ENCODE measurements at places on chromosomes 13 and 19.

DNA sequence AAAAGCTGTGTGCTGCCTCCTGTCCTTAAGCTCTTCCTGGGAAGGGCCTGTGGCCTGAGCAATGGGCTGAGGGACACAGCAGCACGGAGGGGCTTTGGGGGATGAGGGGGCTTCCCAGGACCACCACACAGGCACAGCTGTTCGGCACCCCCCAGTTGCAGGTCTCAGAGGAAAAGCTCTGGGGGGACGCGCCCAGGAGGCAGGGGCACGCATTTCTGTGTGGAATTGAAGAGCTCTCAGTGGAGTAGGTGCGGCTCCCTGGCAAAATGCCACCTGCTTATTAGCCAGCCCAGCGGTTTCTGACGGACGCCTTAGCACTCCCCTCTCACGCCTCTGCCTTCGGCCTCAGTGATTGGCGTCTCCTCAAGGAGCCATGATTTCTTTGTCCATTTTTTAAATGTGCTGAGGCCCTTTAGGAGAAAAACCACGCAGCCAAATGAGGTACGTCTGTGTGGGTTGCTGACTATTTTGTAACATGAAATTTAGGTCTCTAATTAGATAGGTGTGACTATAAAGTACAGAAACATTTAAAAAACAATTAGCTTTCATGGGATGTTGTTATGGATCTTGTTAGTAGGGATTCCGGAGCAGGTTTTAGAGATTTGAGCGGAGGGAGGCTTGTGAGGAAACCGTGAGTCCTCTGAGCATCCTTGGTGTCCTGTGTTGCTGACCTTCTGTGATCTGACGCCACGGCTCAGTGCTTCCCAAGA lies 4.0 kb downstream of the MCF2L start:
- peaks cover 22% of the 10 kb centered on the region for H3K4me1 ChIP-seq
- no peak overlapping the region for H3K27ac ChIP-seq
- no peaks in the 10 kb centered on the region for H3K27me3 ChIP-seq
- no peak overlapping the region for H3K4me3 ChIP-seq

- no peaks in the 10 kb centered on the region for H3K27me3 ChIP-seq
- peaks cover 29% of the 10 kb centered on the region for H3K4me1 ChIP-seq
- H3K36me3 ChIP-seq, result no peaks in the 10 kb centered on the region
- H3K27ac ChIP-seq, result no peak overlapping the region
- no peak for DNase-seq
These were observed 406.3 kb downstream of the COG6 start for GRCh38 chr13:40061466-40062450.

DNA sequence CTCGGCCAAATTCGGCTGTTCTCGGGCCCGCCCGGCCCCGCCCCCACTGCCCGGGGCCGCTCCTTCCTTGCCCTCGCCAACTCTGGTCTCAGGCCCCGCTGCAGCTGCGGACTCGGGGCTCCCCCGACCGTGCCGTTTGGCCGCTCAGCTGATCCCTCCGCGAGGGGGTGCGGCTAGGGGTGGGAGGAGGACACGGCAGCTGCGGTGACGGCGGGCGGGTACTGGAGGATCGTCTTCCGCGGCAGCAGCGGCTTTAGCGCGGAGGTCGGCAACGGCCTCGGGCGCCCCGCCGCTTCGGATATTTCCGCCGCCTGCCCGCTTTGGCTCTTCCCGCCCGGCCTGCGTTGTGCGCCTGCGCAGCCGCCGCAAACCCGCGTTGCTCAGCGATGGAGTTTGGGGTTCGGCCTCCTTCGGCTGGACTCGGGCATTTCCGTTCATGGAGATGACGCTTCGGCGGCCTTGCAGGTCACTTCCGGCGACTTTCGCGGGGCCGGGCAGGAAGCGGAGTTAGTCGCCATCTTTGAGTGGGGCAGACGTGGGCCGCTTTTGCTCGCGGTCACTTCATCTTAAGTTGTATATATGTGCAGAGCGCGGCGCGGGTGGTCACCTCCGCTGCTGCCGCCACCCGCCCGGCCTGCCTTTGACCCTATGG lies 338 bp upstream of the UBE2M start:
- peaks cover 63% of the 10 kb centered on the region for H3K36me3 ChIP-seq
- no peaks in the 10 kb centered on the region for H3K27me3 ChIP-seq
- H3K4me3 ChIP-seq, result peak overlapping the region; percentile 99
- peaks cover 49% of the 10 kb centered on the region for H3K4me1 ChIP-seq
- peak; percentile 100 for DNase-seq

GRCh38 chr13:57740719-57741118 lies 109.2 kb downstream of the PCDH17 start:
- no peaks in the 10 kb centered on the region for H3K4me1 ChIP-seq
- H3K4me3 ChIP-seq, result no peak overlapping the region
- H3K36me3 ChIP-seq, result no peaks in the 10 kb centered on the region
- H3K27ac ChIP-seq, result no peak overlapping the region
- no peak for DNase-seq
- H3K27me3 ChIP-seq, result no peaks in the 10 kb centered on the region

GRCh38 chr13:36297366-36298338 lies at the start of gene CCDC169:
Gene CCDC169, minus strand, starts transcription at chr13:36297814. Its CDS starts 95 bp downstream, at chr13:36297719.
- H3K36me3 ChIP-seq, result peaks cover 3% of the 10 kb centered on the region
- H3K4me3 ChIP-seq, result peak within 1 kb of the TSS; percentile 83
- H3K4me1 ChIP-seq, result peaks cover 15% of the 10 kb centered on the region
- peak; percentile 66 for DNase-seq
- peaks cover 48% of the 10 kb centered on the region for H3K27me3 ChIP-seq

- no peaks in the 10 kb centered on the region for H3K27me3 ChIP-seq
- DNase-seq, result peak; percentile 59
- H3K4me1 ChIP-seq, result peaks cover 6% of the 10 kb centered on the region
- no peak overlapping the region for H3K4me3 ChIP-seq
These were observed 780 bp upstream of the GTF2F2 start for GRCh38 chr13:45119469-45119990.

- peak; percentile 75 for DNase-seq
- no peak overlapping the region for H3K27ac ChIP-seq
- peaks cover 6% of the 10 kb centered on the region for H3K4me1 ChIP-seq
These were observed 13.6 kb upstream of the C5AR1 start for GRCh38 chr19:47296036-47296435.

DNA sequence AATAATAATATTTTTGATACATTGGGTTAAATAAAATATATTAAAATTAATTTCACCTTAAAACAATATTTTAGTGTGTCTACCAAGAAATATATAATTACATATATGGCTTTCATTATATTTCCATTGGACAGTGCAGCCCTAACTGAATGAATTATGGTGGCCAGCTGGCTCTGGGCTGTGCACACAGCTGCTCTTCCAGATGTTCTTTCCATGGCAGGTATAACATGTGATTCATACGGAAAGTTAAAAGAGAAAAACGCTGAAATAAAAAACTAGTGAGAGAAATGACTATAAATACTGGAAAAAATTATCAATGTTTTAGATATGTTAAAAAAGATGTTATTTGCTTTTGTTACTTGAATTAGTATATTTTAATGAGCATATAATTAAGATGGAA lies 216.3 kb downstream of the RGCC start:
- peaks cover 12% of the 10 kb centered on the region for H3K36me3 ChIP-seq
- no peaks in the 10 kb centered on the region for H3K27me3 ChIP-seq
- no peaks in the 10 kb centered on the region for H3K4me1 ChIP-seq
- H3K4me3 ChIP-seq, result no peak overlapping the region

- H3K27me3 ChIP-seq, result no peaks in the 10 kb centered on the region
- peaks cover 66% of the 10 kb centered on the region for H3K36me3 ChIP-seq
- H3K4me1 ChIP-seq, result peaks cover 81% of the 10 kb centered on the region
- peak overlapping the region; percentile 87 for H3K27ac ChIP-seq
These were observed 14.9 kb downstream of the LCP1 start for GRCh38 chr13:46166947-46167610.

- H3K36me3 ChIP-seq, result peaks cover 19% of the 10 kb centered on the region
- no peak for DNase-seq
- no peak overlapping the region for H3K4me3 ChIP-seq
- H3K4me1 ChIP-seq, result peaks cover 12% of the 10 kb centered on the region
These were observed 9.5 kb upstream of the MED26 start for GRCh38 chr19:16637535-16637934.

- H3K4me3 ChIP-seq, result no peak overlapping the region
- no peak for DNase-seq
- H3K36me3 ChIP-seq, result no peaks in the 10 kb centered on the region
These were observed 194.7 kb downstream of the ZNF536 start for GRCh38 chr19:30566681-30567420.

- H3K36me3 ChIP-seq, result no peaks in the 10 kb centered on the region
- no peaks in the 10 kb centered on the region for H3K4me1 ChIP-seq
- no peak overlapping the region for H3K27ac ChIP-seq
- H3K27me3 ChIP-seq, result no peaks in the 10 kb centered on the region
These were observed 8.0 kb upstream of the GPC6 start for GRCh38 chr13:93218583-93218982.

- no peak overlapping the region for H3K27ac ChIP-seq
- H3K4me3 ChIP-seq, result no peak overlapping the region
- peaks cover 8% of the 10 kb centered on the region for H3K27me3 ChIP-seq
- DNase-seq, result no peak
- no peaks in the 10 kb centered on the region for H3K36me3 ChIP-seq
These were observed 299.7 kb downstream of the LMO7 start for GRCh38 chr13:75935805-75936204.

DNA sequence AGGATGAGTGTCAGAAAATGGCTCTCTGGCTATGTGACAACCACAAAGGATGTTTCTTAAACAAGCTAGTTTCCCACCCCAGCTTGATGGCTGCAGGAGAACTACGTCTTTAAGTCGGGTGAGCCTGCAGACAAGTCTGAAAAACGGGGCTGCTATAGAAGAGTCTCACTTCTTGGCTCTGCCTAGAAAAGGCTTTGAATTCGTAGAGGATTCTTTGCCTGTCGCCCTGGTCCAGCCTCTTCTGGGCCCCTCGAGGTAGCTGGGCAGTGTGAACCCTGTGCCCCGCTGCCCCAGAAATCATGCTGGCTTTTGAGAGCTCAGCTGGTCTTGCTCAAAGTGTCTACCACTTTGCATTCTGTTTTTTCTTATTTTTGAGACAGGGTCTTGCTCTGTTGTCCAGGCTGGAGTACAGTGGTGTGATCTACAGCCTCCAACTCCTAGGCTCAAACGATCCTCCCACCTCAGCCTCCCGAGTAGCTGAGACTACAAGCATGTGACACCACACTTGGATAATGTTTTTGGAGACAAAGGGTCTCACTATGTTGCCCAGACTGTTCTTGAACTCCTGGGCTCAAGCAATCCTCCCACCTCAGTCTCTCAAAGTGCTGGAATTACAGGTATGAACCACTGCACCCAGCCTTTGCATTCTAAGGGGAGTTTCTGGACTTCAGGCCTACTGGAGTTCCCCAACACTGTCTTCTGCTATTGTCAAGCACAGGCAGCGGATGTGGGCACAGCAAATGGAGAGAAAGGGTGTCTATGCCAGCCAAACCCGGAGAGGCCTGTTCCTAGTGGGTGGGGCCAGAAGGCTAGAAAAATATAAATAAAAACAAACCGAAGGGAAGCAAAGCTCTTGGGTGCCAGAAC lies 6.5 kb downstream of the CEBPA start:
- H3K36me3 ChIP-seq, result no peaks in the 10 kb centered on the region
- no peak overlapping the region for H3K27ac ChIP-seq
- peaks cover 70% of the 10 kb centered on the region for H3K27me3 ChIP-seq
- DNase-seq, result no peak
- no peaks in the 10 kb centered on the region for H3K4me1 ChIP-seq

DNA sequence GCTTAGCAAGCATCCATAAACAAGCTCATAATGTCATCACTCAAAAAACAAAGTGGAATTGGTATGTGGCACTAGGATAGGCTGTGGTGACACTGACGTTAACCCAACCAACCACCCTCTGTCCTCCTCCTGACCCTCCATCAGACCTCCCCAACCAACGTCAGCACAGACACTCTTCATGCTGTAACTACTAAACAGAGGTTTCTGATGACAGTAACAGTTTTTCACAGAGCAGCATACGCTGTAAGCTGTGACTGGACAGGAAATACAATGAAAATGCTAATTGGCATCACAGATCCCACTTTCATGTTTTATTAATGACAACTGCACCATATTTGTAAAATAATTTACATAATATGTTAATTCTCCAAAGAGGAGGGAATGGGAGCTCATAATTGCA lies 238.0 kb downstream of the IRS2 start:
- H3K36me3 ChIP-seq, result no peaks in the 10 kb centered on the region
- H3K4me3 ChIP-seq, result no peak overlapping the region
- no peaks in the 10 kb centered on the region for H3K27me3 ChIP-seq

GRCh38 chr13:21067848-21068247 lies 6.5 kb upstream of the LATS2 start:
- H3K27ac ChIP-seq, result no peak overlapping the region
- DNase-seq, result no peak
- no peak overlapping the region for H3K4me3 ChIP-seq

- H3K36me3 ChIP-seq, result peaks cover 6% of the 10 kb centered on the region
- H3K4me1 ChIP-seq, result peaks cover 12% of the 10 kb centered on the region
- no peak overlapping the region for H3K4me3 ChIP-seq
These were observed 17.3 kb downstream of the DHRS12 start for GRCh38 chr13:51786425-51787265.
